ENCODE measurements at places on chromosomes 12 and 14. TPM values are rescaled to one million over a fixed set of nuclear protein-coding genes. Genes with fewer than 3 reads are reported as not detected.
A peak's percentile ranks its signal among the peaks of the same experiment; 100 is the strongest.

GRCh38 chr12:88519802-88520435 lies 60.4 kb downstream of the KITLG start:
- no peak overlapping the region for H3K4me3 ChIP-seq
- H3K27ac ChIP-seq, result no peak overlapping the region
- H3K4me1 ChIP-seq, result no peaks in the 10 kb centered on the region
- no peak for DNase-seq
- no peaks in the 10 kb centered on the region for H3K27me3 ChIP-seq

DNA sequence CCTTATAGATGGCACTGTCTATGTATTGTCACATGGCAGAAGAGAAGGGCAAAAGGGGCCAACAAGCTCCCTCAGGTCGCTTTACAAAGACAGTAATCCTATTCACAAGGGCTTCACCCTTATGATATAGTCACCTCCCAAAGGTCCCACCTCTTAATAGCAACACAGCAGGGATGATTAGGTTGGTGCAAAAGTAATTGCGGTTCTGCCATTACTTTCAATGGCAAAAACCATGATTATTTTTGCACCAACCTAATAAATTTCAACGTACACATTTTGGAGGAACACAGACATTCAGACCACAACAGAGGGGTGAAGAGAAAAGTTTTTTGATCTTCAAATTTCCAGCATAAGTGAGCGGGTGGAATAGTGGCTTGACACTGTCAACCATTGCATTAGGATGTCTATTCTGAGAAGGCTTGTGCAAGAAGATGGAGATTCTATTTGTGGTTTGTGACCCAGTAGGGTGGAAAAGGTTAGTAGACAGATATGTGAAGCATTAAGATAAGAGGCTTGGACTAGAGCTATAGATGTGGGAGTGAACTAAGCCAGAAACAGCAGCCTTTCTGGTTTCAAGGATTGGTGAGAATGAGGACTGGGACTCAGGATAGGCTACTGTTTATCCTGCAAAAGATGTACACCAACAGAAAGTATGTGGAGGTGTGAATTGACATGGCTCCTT lies 75.5 kb upstream of the CPSF6 start:
- H3K4me1 ChIP-seq, result no peaks in the 10 kb centered on the region
- no peak overlapping the region for H3K4me3 ChIP-seq
- no peak for DNase-seq
- no peaks in the 10 kb centered on the region for H3K27me3 ChIP-seq

GRCh38 chr14:100065942-100066574 lies 836 bp downstream of the EVL start:
- H3K27me3 ChIP-seq, result no peaks in the 10 kb centered on the region
- DNase-seq, result no peak
- H3K27ac ChIP-seq, result peak overlapping the region; percentile 1
- no peaks in the 10 kb centered on the region for H3K36me3 ChIP-seq
- no peaks in the 10 kb centered on the region for H3K4me1 ChIP-seq
- H3K4me3 ChIP-seq, result no peak overlapping the region

DNA sequence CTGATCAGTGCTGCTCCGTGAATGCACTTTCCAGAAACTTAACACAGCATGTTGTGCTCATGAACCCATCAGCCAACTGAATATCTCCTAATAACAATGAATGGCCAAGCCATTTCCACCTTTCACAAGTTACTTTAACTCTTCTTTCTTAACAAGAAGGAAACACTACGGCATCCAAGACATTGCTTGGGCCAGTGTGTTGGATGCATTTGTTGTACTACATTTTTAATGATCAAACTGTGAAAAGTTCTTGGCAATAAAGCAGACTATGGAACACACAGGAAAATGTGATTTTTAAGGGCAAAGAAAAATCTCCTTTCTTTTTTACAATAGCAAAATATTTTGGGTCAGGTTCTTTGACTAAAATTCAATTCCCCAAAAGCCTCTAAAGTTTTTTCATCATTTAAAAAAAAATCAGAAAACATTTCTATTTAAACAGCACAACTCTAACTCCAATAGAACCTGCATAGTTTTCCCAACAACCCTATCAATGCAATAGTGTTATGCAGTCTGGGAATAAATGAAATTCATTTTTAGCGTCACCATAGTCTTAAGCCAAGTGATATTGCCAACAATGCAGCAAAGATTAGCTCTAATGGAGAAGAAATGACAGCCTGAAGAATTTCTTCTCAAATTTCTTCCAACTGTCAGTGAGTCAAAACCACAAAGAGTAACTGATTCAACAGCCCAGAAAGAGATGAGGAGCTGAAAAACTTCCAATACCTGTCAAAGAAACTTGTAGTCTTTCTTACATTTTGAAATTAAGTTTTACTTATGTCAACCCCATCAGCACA lies 50.7 kb upstream of the PTPRR start:
- H3K27me3 ChIP-seq, result no peaks in the 10 kb centered on the region
- no peak for DNase-seq
- no peak overlapping the region for H3K4me3 ChIP-seq
- H3K36me3 ChIP-seq, result no peaks in the 10 kb centered on the region
- no peak overlapping the region for H3K27ac ChIP-seq
- no peaks in the 10 kb centered on the region for H3K4me1 ChIP-seq

- peaks cover 5% of the 10 kb centered on the region for H3K36me3 ChIP-seq
- no peaks in the 10 kb centered on the region for H3K27me3 ChIP-seq
- no peaks in the 10 kb centered on the region for H3K4me1 ChIP-seq
Observed at GRCh38 chr14:73003681-73004080, 23.2 kb downstream of the ZFYVE1 start.

DNA sequence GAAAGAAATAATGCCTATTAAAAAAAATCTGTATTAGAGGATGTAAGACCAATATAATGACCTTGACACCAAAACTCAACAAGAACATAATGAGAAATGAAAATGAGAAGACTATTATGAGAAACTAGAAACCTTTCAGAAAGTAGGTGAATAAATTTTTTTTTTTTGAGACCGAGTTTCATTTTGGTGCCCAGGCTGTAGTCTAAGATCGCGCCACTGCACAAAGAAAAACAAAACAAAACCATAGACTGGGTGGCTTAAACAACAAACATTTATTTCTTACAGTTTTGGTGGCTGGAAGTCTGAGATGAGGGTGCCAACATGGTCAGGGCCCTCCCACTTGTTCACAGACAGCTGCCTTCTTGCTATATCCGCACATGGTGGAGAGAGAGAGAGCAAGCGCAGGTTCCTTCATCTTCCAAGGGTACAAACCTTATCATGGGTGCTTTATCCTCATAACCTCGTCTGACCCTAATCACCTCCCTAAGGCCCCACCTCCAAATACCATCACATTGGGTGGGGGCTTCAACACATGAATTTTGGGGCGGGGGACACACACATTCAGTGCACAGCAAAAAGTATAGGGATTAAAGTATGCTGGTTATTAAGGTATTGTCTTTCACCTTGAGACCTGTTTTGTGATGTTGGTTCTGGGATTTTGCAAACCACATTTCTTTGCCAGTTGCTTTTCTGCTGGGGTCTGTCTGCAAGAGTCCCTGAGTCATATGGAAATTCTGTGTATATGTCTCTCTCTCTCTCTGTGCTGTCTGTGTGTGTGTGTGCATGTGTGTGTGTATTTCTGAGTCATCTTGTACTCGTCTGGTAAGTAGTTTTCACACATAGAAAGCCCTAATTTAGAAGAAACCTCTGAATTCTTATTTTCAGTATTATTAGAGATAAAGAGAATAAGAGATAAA lies 26.2 kb downstream of the ZCRB1 start:
- no peaks in the 10 kb centered on the region for H3K4me1 ChIP-seq
- H3K27me3 ChIP-seq, result no peaks in the 10 kb centered on the region
- H3K36me3 ChIP-seq, result no peaks in the 10 kb centered on the region

DNA sequence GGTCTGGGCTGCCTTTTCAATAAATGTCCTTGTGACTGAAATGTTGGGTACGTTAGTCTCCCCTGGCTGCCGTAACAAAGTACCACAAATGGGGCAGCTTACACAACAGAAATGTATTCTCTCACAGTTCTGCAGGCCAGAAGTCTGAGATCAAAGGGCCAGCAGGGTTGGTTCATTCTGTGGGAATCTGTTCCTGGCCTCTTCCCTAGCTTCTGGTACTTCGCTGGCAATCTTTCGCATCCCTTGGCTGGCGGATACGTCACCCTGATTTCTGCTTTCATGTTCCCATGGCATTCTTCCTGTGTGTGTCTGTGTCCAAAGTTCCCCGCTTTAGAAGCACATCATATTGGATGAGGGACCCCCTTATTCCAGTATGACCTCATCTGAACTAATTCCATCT lies 95.8 kb upstream of the NCOR2 start:
- peak; percentile 83 for DNase-seq
- H3K36me3 ChIP-seq, result no peaks in the 10 kb centered on the region
- no peak overlapping the region for H3K4me3 ChIP-seq
- no peaks in the 10 kb centered on the region for H3K27me3 ChIP-seq

Gene UNC79
- 0.31 TPM for total RNA-seq

Gene LRCOL1
- not detected for total RNA-seq

Gene SPIC
- total RNA-seq, result not detected

Gene OVCH1
- not detected for total RNA-seq

Gene MAP3K9
- total RNA-seq, result 3.2 TPM

Measured in right atrium auricular region (tissue), 2 donors.